ENCODE measurements at places on chromosomes 5 and 9.

DNA sequence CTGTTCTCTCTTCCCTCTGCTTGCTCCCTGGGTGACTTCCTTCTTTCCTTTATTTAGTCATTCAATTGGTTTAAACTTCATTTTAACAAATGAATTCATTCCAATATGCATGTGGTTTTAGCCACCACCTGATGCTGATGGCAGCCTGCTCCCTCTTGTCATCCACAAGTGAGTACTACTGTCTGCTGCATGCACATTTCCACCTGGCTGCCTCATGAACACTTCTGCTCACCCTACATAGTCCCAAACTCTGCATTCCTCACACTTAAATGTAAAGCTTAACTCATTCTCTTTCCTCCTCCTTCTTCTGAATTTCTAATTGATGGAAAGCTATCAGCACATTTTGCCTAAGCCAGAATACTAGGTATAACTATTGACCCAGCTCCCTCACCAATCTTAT is 184.7 kb upstream of the ZNF462 start:
- DNase-seq: no peak

- no peak for DNase-seq
Measured at GRCh38 chr5:167309941-167310517, 981.4 kb upstream of the WWC1 start.

DNA sequence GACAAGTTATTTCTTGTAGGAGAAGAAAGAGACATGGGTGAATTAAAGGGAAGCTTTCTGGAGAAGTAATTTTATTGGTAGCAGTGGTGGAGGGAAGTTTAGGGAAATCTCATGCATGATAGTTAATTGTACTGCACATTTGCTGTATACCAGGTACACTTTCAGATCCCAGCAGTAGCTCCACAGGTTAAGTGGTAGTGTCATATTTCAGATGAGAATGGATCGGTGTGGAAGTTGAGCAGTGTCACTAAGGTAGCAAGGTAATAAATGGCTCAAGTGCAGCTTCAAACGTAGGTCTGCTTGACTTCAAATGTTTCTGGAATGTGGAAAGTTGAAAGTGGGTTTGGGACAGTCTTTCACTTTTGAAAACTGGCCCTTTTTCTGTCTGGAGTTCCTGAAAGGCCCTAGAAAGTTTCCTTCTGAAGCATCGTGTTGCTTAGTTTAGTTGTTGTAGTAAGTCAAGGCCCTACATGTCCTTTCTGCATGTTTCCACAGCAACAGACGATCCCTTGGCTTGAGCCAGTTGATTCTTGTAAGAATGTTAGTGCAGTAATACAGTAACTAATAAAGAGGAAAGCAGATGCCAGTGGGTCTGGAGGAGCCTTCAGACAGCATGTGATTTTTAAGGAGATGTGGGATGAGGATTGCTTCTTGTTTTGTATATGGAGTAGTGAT is 3.7 kb downstream of the CLTA start:
- no peak for DNase-seq

DNA sequence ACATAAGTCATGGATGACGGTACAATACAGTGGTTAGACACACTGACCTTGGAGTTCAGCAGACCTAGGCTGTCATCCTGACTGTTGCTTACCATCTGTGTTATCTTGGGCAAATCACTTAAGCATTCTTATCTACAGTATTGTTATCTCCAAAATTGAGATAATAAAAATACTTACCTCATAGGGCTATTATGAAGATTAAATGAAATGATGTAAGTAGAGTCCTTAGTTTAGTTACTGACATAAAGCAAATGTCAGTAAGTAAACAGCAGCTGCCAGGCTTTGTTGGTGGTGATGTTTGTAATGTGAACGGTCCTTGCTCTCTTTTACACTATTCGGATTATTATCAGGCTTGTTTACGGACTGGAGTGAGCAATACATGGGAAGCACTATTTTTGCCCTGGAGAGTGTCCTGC is 107.3 kb upstream of the DPYSL3 start:
- no peak for DNase-seq

DNA sequence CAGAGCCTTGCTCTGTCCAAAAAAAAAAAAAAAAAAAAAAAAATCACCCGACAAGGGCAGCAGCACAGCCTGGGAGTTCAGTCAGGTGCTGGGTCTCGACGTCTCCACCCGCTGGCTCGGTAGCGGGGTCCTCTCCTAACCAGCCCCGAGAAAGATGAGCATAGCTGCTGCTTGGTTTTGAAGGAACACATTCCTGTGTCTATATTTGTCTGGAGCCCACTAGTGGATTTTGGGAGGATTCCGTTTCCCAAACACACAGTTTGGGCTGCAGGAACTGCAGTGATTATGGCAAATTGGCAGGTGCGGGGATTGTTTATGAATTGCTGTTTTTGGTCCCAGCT is 1.2 kb downstream of the OTULINL start:
- no peak for DNase-seq

- no peak for DNase-seq
Measured at GRCh38 chr9:111731928-111732327, 62.8 kb downstream of the SHOC1 start.

DNA sequence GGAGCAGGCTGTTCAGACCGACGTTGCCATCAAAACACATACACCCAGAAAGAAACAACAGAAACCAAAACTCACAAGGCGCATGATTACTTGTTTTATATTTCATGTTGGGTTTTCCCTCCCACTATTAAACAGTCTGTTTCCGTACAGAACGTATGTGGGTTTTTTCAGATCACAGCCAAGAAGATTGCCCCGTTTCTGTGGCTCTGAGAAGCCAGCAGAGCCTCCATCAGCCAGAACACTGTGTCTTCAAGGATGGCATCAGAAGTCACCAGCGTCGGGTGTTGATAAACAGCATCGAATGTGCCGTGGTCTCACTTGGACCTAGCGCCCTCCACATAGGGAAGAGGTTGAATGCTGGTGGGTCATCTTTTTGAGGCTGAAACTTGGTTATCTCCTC is 42.8 kb downstream of the FAM78A start:
- DNase-seq: no peak

DNA sequence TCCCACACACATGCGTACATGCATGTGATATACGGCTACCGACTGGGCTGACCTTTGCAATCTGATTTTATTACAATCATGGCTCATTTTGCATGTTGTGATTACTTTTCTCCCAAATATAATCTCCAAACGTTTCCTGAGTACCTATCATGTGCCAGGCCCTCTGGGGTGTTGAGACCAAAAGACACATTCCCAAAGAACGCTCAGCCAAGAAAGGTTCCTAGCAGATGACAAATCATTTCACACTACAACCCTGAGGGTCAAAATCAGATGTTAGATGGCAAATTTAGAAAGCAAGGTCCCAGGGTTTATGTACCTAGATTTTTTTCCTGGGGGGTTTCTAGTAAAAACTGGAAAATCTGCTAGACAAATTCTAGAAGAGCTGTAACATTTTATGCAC is 32.4 kb upstream of the SLC25A51 start:
- no peak for DNase-seq

GRCh38 chr9:89891221-89891590 is 286.4 kb downstream of the GADD45G start:
- no peak for DNase-seq

GRCh38 chr5:94240134-94240533 is 378.3 kb downstream of the KIAA0825 start:
- DNase-seq: no peak

- DNase-seq: peak; percentile 50
Measured at GRCh38 chr5:89471541-89471940, 588.6 kb upstream of the MEF2C start.

GRCh38 chr5:149071756-149072155 is 8.9 kb upstream of the SH3TC2 start:
- DNase-seq: no peak

DNA sequence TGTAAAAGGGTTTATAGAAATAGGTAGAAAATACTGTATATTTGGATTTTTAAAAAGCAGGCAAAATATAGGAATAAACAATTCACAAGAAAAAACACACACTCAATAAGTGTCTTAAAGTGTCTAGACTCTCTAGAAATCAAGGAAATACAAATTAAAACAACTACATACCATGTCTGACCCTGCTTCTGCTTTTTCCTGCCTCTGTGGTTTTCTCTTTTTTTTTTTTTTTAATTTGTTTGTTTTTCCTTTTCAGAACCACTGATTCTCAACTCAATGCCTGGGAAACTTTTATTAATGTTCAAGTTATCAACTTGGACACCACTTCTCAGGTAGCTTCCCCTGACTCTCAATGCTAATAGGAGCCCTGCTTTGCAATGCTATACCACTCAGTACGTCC is 25.5 kb upstream of the TAS2R1 start:
- no peak for DNase-seq

DNA sequence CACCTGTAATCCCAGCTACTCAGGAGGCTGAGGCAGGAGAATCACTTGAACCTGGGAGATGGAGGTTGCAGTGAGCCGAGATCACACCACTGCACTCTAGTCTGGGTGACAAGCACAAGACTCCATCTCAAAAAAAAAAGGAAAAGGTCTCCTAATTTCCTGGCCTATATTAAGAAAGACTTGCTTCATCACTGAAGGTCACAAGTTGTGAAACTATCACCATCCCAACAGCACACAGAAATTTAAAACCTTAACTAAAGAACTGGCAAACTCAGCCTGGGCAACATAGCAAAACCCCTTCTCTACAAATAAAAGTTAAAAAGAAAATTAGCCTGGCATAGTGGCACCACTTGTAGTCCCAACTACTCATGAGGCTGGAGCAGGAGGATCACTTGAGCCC is 17.2 kb downstream of the FRMD3 start:
- DNase-seq: no peak
